A549 (cell line): ENCODE measurements at places on chromosomes 13 and 19. TPM values are rescaled to one million over a fixed set of nuclear protein-coding genes. Genes with fewer than 3 reads are reported as not detected.

DNA sequence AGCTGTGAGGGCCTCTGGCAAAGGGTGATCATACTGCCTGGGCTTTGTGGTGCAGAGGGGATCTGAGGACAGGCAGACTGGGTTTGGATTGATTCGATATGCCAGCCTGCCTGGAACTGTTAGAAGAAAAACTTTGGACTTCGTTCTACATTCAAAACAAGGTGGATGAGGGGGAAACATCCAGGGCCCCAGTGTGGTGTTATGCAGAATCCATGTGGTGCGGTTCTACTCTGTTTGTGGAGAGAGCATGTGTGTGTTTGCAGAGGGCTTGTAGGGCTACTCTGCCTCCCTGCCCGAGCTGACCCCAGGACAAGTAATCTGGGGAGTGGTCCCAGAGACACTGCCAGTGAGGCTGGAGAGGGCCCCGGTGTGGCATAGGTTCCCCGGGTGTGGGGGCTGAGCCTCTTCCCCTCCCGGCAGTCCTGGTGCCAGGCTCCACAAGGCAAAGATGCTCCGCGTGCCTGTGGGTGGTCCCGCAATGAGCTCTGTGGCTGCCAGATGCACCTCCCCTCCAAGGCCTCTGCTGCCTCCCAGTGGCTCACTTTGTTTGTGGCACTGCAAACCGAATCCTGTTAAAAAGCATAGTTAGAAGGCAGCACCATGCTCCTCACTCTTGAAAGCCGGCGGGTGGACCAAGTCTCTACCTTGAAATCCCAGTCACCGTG is 22.3 kb upstream of the TFDP1 start:
- DNase-seq: peak; percentile 40

AZU1 gene
- polyA plus RNA-seq: 0.26 to 0.55 TPM (median 0.32 TPM) in 3 replicates

DNA sequence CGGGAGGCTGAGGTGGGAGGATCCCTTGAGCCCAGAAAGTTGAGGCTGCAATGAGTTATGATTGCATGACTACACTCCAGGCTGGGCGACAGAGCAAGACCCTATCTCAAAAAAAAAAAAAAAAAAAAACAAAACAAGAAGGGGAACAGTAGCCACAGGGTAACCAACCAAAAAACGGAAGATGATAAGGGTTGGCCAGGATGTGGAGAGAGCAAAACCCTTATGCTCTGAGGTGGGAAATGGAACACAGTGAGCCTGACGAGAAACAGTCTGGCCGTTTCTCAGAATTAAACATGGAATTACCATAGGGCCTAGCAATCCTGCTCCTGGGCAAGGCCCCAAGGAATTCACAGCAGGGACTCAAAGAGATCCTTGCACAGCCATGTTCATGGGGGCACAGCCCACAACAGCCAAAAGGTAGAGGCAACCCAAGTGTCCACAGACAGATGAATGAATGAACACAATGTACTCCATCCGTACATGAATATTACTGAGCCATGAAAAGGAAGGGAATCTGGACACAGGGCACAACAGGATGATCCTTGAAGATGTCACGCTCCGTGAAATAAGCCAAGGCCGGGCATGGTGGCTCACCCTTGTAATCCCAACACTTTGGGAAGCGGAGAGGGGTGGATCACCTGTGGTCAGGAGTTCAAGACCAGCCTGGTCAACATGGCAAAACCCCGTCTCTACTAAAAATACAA is 11.3 kb downstream of the NMRK2 start:
- DNase-seq: no peak

ONECUT3 gene
- 0.01 TPM in 1 of 3 replicates, not detected in the others for polyA plus RNA-seq

DNA sequence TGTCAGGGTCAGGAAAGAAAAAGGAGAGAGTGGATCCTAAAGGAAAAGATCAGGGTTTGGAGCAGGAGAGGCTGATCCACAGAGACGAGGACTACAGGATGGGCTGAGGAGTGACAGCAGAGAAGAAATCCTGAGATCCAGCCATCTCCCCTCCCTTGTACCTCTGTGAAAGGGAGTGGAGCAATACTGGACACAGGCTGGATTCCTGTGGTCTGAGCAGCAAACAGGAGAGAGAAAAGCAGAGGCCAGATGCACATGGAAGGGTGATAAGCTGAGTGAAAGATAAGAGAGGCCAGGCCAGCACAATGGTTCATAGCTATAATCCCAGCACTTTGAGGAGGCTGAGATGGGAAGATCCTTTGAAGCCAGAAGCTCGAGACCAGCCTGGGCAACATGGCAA is 472.1 kb upstream of the TSHZ3 start:
- DNase-seq: no peak

GRCh38 chr19:58563034-58563573 is 4.7 kb upstream of the UBE2M start:
- no peak for DNase-seq

GRCh38 chr13:102310691-102311418 is 91.0 kb downstream of the FGF14 start:
- no peak for DNase-seq

LILRA5 gene
- not detected in 3 replicates for polyA plus RNA-seq

GRCh38 chr19:55670280-55671053 is 4.6 kb upstream of the EPN1 start:
- DNase-seq: no peak

GRCh38 chr19:55683449-55684261 is 8.6 kb downstream of the EPN1 start:
- no peak for DNase-seq

- no peak for DNase-seq
Observed at GRCh38 chr19:13083627-13084026, 19.0 kb downstream of the LYL1 start.

DNA sequence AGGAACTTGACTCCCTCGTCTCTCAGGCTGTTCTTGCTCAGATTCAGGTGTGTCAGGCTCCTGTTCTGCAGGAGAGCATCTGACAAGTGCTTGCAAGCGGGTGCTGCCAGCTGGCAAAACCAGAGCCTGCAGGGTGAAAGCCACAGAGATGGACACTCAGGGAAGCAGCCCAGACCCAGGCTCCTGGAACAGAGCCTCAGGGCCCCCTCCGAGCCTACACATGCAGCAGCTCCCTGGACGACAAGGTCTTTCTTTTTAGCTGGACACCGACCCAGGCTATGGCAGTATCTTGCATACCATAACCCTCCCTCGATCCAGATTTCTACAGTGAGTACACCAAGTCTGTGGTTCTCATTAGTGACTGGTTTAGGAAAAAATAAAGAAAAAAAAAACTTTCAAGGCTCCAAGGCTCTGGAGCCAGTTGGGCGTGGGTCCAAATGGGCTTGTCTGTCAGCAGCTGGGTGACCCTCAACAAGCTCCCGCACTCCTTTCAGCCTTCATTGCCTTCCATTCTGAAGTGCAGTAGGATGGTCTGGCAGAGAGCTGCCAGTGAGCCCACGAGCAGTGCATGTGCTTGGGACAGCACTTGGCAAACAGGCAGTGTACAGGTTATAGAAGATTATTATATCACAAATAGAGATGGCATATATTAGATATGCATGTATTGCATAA is 29.9 kb downstream of the NLRP13 start:
- no peak for DNase-seq

- DNase-seq: no peak
Observed at GRCh38 chr13:112253631-112254030, 122.5 kb upstream of the SPACA7 start.

DLL3 gene
- 6.7 TPM in 3 replicates for polyA plus RNA-seq

PPP1R37 gene
- polyA plus RNA-seq: 18.7 to 21.9 TPM (median 21.8 TPM) in 3 replicates

DNA sequence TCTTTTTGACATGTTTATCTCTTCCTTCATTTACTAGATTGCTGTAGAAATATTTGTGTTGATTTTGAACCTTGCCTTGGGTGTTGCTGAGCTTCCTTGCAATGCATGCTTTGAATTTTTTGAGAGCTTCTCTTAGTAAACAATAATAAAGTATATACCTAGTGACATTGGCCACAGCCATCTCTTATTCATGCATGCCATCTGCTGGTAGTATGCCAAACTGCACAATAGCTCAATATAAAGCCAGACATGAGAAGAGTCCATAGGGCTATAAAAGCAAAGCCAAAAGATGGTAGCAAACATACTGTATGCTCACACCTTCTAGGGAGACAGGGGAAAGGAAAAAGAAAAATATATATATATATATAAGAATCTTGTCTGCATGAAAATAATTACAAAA is 18.9 kb upstream of the ZSCAN5A start:
- peak; percentile 43 for DNase-seq

- no peak for DNase-seq
Observed at GRCh38 chr19:3805859-3806258, 19.7 kb upstream of the MATK start.

ADGRE3 gene
- polyA plus RNA-seq: not detected in 3 replicates

DNA sequence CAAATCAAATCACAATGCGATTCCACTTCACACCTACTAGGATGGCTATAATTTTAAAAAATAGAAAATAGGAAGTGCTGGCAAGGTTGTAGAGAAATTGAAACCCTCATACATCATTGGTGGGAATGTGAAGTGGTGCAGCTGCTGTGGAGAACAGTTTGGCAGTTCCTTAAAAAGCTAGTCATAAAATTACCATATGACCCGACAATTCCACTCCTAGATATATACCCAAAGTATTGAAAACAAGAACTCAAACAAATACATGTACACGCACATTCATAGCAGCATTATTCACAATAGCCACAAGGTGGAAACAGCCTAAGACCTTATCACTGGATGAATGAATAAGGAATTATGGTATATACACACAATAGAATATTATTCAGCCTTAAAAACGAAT is 12.0 kb downstream of the HMGB1 start:
- no peak for DNase-seq
